ENCODE measurements at places on chromosomes 3 and 15.

DNA sequence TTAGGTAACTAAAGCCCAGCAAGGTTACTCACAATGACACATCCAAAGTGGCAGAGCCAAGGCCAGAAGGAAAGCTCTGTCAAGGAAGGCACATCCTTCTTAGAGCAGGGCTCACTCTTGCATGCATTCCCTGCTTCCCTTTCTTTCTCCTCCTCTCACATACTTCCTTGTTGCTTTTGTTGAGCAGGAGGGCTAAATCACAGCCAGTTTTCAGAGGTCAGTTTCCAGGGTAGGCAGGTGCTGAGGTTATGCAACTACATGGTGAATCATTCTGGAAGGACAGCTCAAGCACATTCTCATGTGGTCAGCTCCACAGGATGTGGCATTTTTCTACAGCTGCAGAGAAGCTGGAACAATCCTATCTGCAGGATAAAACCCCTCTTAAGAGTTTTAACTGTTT lies 275.6 kb downstream of the ZNF621 start:
- H3K4me3 ChIP-seq: no peak overlapping the region
- no peaks in the 10 kb centered on the region for H3K36me3 ChIP-seq
- peak; percentile 31 for DNase-seq
- no peaks in the 10 kb centered on the region for H3K27me3 ChIP-seq

GRCh38 chr15:99481113-99481950 lies 84.5 kb upstream of the MEF2A start:
- H3K27ac ChIP-seq: no peak overlapping the region
- H3K4me1 ChIP-seq: peaks cover 17% of the 10 kb centered on the region
- H3K27me3 ChIP-seq: peaks cover 7% of the 10 kb centered on the region
- no peak for DNase-seq
- no peaks in the 10 kb centered on the region for H3K36me3 ChIP-seq

DNA sequence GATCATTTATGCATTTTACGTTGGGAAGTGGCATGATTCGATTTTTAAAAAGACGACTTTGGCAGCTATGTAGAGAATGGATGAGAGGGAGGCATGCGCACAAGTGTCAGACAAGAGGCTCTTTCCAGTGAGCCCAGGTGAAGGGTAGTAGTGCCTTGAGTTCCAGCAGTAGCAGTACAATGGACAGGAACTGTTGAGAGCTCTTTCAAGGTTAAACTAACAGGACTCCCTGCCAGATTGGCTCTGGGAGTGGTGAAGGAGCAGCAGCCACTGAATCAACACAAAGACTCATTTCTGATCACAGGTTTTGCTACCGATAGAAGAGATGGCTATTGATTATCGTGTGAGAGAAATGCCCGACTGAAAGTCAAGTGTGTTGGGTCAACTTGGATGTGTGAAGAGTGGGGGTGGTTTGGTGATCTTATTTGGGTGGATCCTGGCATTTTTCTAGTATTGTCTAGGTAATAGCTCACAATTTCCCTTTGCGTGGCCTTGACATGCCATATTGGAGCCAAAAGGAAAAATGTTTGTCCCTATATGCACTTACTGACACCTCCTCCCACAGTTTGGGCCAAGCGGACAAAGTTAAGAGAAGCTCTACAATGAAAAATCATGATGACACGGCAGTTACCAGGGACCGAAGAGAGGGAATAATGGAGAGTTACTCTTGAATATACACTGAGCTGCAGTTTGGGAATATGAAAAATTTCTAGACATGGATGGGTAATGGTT lies 81.6 kb upstream of the MDFIC2 start:
- no peaks in the 10 kb centered on the region for H3K4me1 ChIP-seq
- H3K36me3 ChIP-seq: no peaks in the 10 kb centered on the region
- H3K4me3 ChIP-seq: no peak overlapping the region
- no peaks in the 10 kb centered on the region for H3K27me3 ChIP-seq

- DNase-seq: no peak
- no peaks in the 10 kb centered on the region for H3K27me3 ChIP-seq
- no peaks in the 10 kb centered on the region for H3K36me3 ChIP-seq
- no peak overlapping the region for H3K27ac ChIP-seq
Measured at GRCh38 chr15:26028086-26028740, 165.1 kb upstream of the ATP10A start.

- no peak overlapping the region for H3K27ac ChIP-seq
- no peak for DNase-seq
- H3K4me3 ChIP-seq: no peak overlapping the region
Measured at GRCh38 chr3:112685956-112686799, 45.2 kb upstream of the CCDC80 start.

- H3K4me3 ChIP-seq: no peak overlapping the region
- H3K4me1 ChIP-seq: no peaks in the 10 kb centered on the region
Measured at GRCh38 chr15:48862705-48863104, 15.2 kb upstream of the EID1 start.

DNA sequence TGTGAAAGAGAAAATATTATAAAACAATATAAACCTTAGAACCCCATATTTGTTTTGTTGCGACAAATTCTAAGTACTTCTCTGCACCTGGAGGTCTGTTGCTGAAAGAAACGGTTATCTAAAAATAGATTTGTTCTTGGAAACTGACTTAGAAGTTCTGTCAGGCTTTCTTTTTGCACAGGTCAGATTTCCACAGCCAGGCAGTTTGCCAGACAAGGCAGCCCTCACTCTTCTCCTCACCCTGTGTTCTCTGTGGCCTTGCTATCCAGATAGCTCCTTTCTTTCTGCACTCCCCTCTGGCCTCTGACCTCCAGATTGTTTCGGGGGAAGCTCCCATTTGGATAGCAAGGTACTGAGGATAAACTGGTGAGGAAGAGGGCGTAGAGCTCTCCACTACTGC lies 413.3 kb upstream of the ONECUT1 start:
- DNase-seq: no peak
- no peaks in the 10 kb centered on the region for H3K36me3 ChIP-seq
- H3K27ac ChIP-seq: no peak overlapping the region

- H3K4me3 ChIP-seq: no peak overlapping the region
- H3K27me3 ChIP-seq: no peaks in the 10 kb centered on the region
- H3K27ac ChIP-seq: no peak overlapping the region
- H3K4me1 ChIP-seq: peaks cover 51% of the 10 kb centered on the region
- no peaks in the 10 kb centered on the region for H3K36me3 ChIP-seq
Measured at GRCh38 chr15:73924171-73924921, 1.9 kb upstream of the LOXL1 start.

GRCh38 chr3:196772897-196773296 lies 33.2 kb downstream of the PAK2 start:
- no peak overlapping the region for H3K4me3 ChIP-seq
- no peaks in the 10 kb centered on the region for H3K27me3 ChIP-seq
- H3K4me1 ChIP-seq: no peaks in the 10 kb centered on the region
- no peak overlapping the region for H3K27ac ChIP-seq

GRCh38 chr3:33718595-33718907 lies 497 bp upstream of the CLASP2 start:
- peak overlapping the region; percentile 88 for H3K4me3 ChIP-seq
- no peak overlapping the region for H3K27ac ChIP-seq
- DNase-seq: no peak
- no peaks in the 10 kb centered on the region for H3K36me3 ChIP-seq
- no peaks in the 10 kb centered on the region for H3K4me1 ChIP-seq
- no peaks in the 10 kb centered on the region for H3K27me3 ChIP-seq

- peaks cover 2% of the 10 kb centered on the region for H3K4me1 ChIP-seq
- H3K4me3 ChIP-seq: no peak overlapping the region
- no peaks in the 10 kb centered on the region for H3K27me3 ChIP-seq
- H3K36me3 ChIP-seq: no peaks in the 10 kb centered on the region
Measured at GRCh38 chr15:79370716-79371115, 59.8 kb downstream of the TMED3 start.

DNA sequence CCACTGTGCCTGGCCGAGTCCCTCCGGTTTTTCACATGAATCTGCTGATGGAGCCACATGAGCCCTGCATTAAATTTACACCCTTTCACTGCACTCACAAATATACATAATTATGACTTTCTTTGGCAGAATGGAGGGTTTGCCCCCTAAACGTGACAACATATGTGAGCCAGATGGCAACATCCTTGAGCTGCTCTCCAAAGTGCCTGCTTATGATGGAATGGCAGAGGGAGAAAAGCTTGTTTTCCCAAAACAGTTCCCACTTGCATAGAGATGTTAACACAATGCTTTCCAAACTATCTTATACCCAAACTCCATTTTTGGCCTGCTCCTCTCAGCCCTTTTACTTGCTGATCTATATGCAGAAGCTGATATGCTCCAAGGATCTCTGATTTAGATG lies 54.9 kb downstream of the ABCC5 start:
- H3K4me3 ChIP-seq: no peak overlapping the region
- no peak overlapping the region for H3K27ac ChIP-seq
- no peaks in the 10 kb centered on the region for H3K27me3 ChIP-seq
- no peak for DNase-seq

GRCh38 chr15:95365511-95366107 lies 964.9 kb upstream of the NR2F2 start:
- H3K4me1 ChIP-seq: peaks cover 2% of the 10 kb centered on the region
- H3K27me3 ChIP-seq: no peaks in the 10 kb centered on the region
- no peaks in the 10 kb centered on the region for H3K36me3 ChIP-seq
- H3K4me3 ChIP-seq: no peak overlapping the region
- no peak for DNase-seq

DNA sequence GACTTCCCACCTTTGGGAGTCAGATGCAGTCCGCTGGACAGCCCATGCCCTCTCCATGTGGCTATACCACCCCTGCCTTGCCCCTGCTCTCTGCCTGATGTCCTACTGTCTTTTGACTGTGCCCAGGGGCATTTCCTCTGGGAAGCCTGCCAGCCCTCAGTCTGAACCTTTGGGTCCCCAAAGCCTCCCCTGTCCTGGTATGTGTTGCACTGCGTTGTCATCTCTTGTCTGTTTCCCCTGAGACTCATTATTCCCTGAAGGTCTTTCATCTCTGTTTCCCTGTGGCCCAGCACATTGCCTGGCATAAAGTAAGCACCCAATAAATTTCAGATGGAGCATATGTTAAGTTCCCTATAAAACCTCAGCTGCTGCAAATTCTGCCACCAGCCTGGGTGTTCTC lies 236.6 kb upstream of the CTDSPL start:
- no peaks in the 10 kb centered on the region for H3K4me1 ChIP-seq
- H3K36me3 ChIP-seq: no peaks in the 10 kb centered on the region
- DNase-seq: no peak
- H3K27me3 ChIP-seq: no peaks in the 10 kb centered on the region

DNA sequence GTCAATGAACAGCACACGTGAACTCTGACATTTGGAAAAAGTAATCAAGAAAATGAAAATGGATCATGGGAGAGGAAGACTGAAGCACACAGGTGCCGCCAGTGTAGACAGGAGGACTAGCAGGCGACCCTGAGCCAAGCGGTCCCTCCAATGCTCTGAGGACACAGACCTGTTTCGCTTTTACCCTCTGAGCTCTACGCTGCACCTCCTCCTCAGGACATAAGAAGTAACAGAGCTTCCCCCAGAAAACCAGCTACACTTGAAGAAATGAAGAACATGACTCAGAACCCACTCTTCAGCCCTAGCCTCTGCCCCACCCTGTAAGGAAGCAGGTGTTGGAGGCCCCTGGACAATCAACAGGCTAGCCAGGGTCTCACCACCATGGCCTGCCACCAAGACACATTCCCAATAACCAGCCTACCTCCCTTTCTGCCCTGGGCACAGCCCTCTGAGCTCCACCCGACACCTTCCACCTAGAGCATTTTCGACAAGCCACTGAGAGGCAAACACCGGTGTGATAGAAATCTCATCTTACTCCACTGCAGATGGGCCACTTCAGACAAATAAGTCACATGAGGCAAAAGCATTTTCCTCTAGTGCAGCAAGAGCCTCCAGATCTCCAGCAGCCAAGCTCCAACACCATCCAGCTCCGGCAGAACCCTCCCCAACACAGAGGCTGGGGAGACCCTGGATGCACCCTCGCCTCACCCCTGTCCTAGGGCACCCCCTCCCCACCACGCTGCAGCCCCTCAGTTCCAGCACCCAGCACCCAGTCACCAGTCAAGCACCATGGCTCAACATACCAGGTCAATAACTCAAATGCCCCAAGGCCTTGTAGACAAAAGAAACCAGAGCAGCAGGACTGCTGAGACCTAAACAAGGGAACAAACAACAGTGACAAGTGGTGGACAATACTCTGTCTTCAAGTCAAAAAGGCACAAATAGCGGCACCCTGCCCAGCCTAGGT lies 11.4 kb downstream of the FAM174B start:
- peaks cover 10% of the 10 kb centered on the region for H3K4me1 ChIP-seq
- DNase-seq: no peak
- H3K4me3 ChIP-seq: no peak overlapping the region
- no peak overlapping the region for H3K27ac ChIP-seq
- H3K36me3 ChIP-seq: no peaks in the 10 kb centered on the region

- no peaks in the 10 kb centered on the region for H3K4me1 ChIP-seq
- H3K27ac ChIP-seq: no peak overlapping the region
- no peaks in the 10 kb centered on the region for H3K27me3 ChIP-seq
- H3K36me3 ChIP-seq: no peaks in the 10 kb centered on the region
- H3K4me3 ChIP-seq: no peak overlapping the region
Measured at GRCh38 chr15:47689660-47690059, 27.6 kb upstream of the SEMA6D start.

- no peak for DNase-seq
- H3K4me3 ChIP-seq: no peak overlapping the region
- no peaks in the 10 kb centered on the region for H3K27me3 ChIP-seq
- H3K27ac ChIP-seq: no peak overlapping the region
- H3K4me1 ChIP-seq: no peaks in the 10 kb centered on the region
Measured at GRCh38 chr15:81825136-81825535, 220.7 kb downstream of the MEX3B start.

DNA sequence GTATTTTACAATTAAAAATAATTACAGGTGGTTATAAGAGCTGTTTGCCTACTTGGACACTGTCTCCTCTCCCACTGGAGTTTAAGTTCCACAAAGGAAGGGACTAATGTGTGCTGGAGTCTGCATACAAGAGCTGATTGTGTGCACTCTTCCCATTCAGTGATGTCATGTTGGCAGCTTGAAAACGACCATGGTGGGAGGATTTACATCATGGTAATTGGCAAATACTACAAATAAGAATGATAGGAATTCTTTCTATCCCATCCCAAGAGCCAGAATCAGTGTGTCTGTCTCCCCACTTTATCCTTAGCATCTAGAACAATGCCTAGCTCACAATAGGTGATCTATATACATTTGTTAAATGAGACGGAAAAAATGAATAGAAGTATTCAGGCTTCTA lies 14.1 kb downstream of the ITGA11 start:
- no peaks in the 10 kb centered on the region for H3K36me3 ChIP-seq
- peak; percentile 2 for DNase-seq
- H3K4me1 ChIP-seq: peaks cover 3% of the 10 kb centered on the region
- H3K27ac ChIP-seq: no peak overlapping the region
- no peaks in the 10 kb centered on the region for H3K27me3 ChIP-seq
- H3K4me3 ChIP-seq: no peak overlapping the region

GRCh38 chr15:47466357-47466756 lies 250.9 kb upstream of the SEMA6D start:
- no peak overlapping the region for H3K27ac ChIP-seq
- no peak for DNase-seq
- H3K27me3 ChIP-seq: no peaks in the 10 kb centered on the region
- H3K36me3 ChIP-seq: no peaks in the 10 kb centered on the region
- no peaks in the 10 kb centered on the region for H3K4me1 ChIP-seq

DNA sequence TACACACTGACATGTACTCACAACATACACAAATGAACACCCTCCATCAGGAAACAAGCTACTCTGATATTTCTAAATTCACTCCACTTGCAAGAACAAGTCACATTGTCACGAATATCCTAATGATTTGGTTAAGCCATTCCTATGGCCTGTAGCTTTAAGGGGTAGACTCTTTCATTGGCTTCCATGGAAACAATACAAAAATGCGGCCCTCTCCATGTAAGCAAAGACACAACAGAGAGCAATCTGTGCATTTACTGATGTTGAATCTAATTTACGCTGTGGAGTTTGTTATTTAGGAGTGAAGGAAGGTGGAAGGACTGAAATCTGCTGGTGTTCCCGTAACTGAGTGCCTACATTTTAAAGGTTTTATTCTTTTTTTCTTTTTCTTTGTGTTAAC lies 114.5 kb downstream of the FMN1 start:
- no peak overlapping the region for H3K4me3 ChIP-seq
- H3K27me3 ChIP-seq: no peaks in the 10 kb centered on the region
- H3K27ac ChIP-seq: no peak overlapping the region
- peaks cover 6% of the 10 kb centered on the region for H3K4me1 ChIP-seq
